ENCODE measurements at places on chromosomes 1 and 21.

- H3K36me3 ChIP-seq: no peaks in the 10 kb centered on the region
- DNase-seq: no peak
- no peak overlapping the region for H3K4me3 ChIP-seq
- H3K27ac ChIP-seq: no peak overlapping the region
Observed at GRCh38 chr1:34695580-34695979, 59.3 kb upstream of the GJB5 start.

DNA sequence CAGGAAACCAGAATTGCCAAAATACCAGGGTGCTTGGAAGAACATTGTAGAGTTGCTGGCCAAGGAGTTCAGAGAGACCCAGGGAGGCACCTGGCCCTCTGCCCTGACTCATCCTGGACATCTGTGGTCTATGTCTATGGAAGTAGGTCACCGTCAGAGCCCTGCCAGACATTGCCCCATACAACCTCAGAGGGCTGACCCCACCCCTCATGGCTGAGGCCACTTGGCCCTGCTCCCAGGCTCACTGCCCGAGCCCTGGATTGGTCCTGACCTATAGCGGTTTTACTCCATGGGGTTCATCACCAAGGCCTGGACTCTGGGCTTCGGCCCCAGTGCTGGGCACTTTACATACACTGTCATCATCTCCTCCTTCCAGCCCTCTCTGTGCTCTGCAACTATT lies 233.1 kb downstream of the PTPRU start:
- no peak overlapping the region for H3K27ac ChIP-seq
- no peak for DNase-seq
- no peak overlapping the region for H3K4me3 ChIP-seq
- H3K4me1 ChIP-seq: no peaks in the 10 kb centered on the region

DNA sequence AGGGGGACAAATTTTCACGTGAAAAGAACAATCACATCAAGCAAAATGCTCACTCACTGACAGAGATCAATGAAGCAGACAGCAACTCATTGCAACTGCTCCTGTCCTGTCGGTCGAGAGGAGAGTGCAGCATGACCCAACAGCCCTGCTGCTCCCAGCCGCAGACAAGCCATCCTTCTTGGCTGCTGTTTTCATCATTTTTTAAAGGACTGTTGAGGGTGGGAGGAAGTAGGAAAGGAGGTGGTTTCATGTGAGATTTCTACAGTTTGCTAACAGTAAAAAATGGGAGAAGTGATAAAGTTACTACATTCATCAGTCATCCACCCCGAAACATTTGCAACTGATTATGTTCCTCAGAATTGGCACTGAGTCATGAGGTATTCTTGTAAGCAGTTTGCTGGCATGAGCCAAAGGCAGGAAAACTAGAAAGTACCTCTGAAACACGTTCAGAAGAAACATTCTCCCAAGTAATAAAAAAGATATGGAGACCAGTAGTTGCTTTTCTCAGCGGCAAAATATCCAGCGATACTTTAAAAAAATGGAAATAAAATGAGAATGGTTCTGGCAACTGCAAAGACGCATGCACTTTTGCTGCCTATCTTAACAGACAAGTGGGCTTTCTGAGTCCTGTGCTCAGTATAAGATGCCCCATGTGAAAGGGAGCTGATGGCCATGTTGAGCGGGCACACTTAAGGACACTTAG lies 72.0 kb upstream of the CLDN14 start:
- H3K4me3 ChIP-seq: no peak overlapping the region
- peaks cover 20% of the 10 kb centered on the region for H3K27me3 ChIP-seq
- H3K27ac ChIP-seq: no peak overlapping the region
- DNase-seq: no peak
- no peaks in the 10 kb centered on the region for H3K4me1 ChIP-seq

GRCh38 chr1:56439610-56440264 lies 139.6 kb downstream of the PLPP3 start:
- DNase-seq: no peak
- no peaks in the 10 kb centered on the region for H3K4me1 ChIP-seq
- H3K27ac ChIP-seq: no peak overlapping the region
- peaks cover 4% of the 10 kb centered on the region for H3K27me3 ChIP-seq
- H3K36me3 ChIP-seq: no peaks in the 10 kb centered on the region

DNA sequence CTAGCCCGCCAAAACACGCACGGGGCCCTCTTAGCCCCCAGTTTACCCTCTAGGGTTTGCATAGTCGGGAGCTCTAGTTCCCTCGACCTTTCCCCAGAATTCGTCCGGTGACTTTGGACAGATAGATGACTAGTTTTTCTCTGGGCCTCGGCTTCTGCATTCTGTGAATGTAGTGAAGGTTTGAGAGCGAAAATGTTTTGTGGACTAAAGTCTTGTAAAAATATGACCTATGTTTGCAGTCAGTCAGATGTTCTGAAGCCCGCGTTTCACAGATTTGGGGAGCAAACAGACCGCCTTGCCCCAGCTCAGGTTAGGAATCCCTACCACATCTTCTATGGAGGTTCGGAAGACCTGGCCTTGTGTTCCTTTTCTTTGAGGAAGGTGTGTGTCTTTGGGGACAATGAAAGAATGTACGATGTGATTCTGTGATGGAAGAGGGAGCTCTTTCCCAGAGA lies 401 bp downstream of the UQCRH start:
- H3K4me3 ChIP-seq: peak overlapping the region; percentile 76
- no peak for DNase-seq
- H3K27me3 ChIP-seq: no peaks in the 10 kb centered on the region
- peaks cover 49% of the 10 kb centered on the region for H3K36me3 ChIP-seq
- peak overlapping the region; percentile 96 for H3K27ac ChIP-seq

DNA sequence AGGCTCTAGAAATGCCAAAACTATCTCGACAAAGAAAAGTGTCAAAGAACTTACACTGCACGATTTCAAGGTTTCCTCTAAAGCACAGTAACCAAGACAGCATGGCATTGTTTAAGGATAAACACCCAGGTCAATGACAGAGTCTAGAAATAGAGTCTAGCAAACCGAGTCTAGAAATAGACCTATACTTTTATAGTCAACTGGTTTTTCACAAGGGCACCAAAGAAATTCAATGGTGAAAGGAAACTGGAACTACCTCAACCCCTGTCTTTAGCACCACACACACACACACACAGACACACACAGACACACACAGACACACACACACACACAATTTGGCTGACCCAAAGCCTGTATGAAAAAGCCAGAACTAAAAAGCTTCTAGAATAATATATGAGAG lies 67.1 kb upstream of the PGBD5 start:
- no peak overlapping the region for H3K4me3 ChIP-seq
- no peak overlapping the region for H3K27ac ChIP-seq
- H3K27me3 ChIP-seq: peaks cover 11% of the 10 kb centered on the region
- no peak for DNase-seq
- no peaks in the 10 kb centered on the region for H3K4me1 ChIP-seq
- H3K36me3 ChIP-seq: no peaks in the 10 kb centered on the region

DNA sequence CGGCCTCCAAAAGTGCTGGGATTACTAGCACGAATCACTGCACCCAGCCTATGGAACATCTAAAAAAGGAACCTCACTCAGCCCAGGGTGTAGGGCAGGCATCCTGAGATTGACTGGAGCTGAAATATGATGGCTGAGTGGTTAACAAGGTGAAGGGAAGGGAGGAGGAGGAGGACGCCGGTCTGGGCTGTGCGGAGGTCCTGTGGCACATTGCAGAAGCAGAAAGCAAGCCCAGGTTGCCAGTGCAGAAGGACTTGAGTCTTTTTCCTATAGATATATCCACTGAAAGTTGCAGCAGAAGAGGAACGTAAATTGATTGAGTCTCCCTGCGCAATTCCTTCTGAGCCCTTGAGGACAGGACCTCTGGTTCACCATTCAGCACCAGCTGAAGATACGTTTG lies 1.5 kb upstream of the KIF17 start:
- no peak overlapping the region for H3K4me3 ChIP-seq
- no peak for DNase-seq
- H3K27ac ChIP-seq: no peak overlapping the region
- peaks cover 55% of the 10 kb centered on the region for H3K4me1 ChIP-seq

DNA sequence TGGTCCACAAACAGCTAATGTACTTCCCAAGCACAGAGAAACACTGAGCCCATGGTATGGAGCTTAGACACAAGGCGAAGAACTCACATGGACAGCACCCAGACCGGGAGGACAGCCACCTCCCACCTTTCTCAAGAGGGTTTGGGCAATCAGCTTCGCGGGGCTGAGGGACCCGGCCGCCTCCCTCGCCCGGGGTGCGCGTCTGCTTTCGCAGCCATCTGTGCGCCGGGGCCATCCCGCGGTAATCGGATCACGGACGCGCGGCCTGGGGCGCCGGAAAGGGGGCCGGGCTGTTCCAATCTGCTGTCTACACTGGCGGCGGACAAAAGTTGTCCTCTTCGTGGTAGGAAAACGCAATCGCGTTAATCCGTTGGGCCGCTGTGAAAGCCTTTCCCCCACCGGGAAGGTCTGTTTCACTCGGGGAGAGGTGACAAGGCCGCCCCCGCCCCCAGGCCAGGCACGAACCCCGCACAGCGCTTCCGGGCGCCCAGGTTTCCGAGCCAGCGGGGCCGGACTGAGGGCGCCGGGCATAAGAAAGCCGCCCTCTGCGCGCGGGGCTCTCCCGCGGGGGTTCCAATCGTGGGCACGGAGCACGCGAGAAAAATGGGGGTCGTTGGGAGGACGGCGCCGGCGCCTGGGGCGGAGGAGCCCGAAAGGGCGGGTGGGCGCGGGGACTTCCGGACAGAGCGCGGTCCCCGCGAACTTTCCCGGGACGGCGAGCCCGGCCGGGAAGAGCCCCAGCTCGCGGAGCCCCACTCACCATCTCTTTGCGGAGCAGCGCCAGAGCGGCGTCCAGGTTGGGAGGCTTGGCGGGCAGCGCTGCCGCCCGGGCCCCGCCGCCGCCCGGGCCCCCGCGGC lies 664 bp downstream of the FAM89A start:
- peak overlapping the region; percentile 72 for H3K27ac ChIP-seq
- peaks cover 9% of the 10 kb centered on the region for H3K36me3 ChIP-seq
- H3K4me3 ChIP-seq: peak overlapping the region; percentile 75
- peaks cover 44% of the 10 kb centered on the region for H3K4me1 ChIP-seq

GRCh38 chr1:18949686-18950400 lies 6.6 kb downstream of the IFFO2 start:
- DNase-seq: peak; percentile 51
- no peak overlapping the region for H3K27ac ChIP-seq
- H3K4me1 ChIP-seq: no peaks in the 10 kb centered on the region
- peaks cover 49% of the 10 kb centered on the region for H3K27me3 ChIP-seq

GRCh38 chr1:152461544-152461943 lies 47.5 kb upstream of the CRNN start:
- H3K4me3 ChIP-seq: no peak overlapping the region
- H3K27ac ChIP-seq: no peak overlapping the region
- H3K36me3 ChIP-seq: no peaks in the 10 kb centered on the region
- peak; percentile 68 for DNase-seq

- DNase-seq: no peak
- H3K4me1 ChIP-seq: no peaks in the 10 kb centered on the region
- no peak overlapping the region for H3K4me3 ChIP-seq
- no peaks in the 10 kb centered on the region for H3K36me3 ChIP-seq
- H3K27ac ChIP-seq: no peak overlapping the region
Observed at GRCh38 chr1:72936151-72936740, 653.9 kb upstream of the NEGR1 start.

DNA sequence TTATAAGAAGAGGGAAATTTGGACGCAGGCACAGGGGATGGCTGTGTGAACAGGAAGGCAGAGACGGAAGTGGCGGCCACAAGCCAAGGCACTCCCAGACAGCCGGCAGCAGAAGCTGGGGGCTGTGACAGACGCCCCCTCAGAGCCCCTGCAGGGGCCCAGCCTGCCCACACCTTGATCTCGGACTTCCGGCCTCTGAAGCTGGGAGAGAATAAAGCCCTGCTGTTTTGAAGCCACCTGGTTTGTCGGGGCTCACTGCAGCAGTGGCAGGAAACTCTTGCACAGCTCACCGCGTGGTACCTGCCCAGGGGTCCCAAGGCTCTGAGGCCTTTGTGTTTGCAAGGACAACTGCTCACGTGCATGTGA lies 13.7 kb downstream of the MEGF6 start:
- peaks cover 57% of the 10 kb centered on the region for H3K4me1 ChIP-seq
- H3K4me3 ChIP-seq: no peak overlapping the region
- H3K27me3 ChIP-seq: peaks cover 83% of the 10 kb centered on the region
- H3K36me3 ChIP-seq: no peaks in the 10 kb centered on the region

GRCh38 chr1:169025412-169025811 lies 81.1 kb upstream of the ATP1B1 start:
- H3K27me3 ChIP-seq: 0 out of 3 replicates have a peak, but pooled peaks cover 2% of the 10 kb centered on the region
- no peak overlapping the region for H3K4me3 ChIP-seq
- H3K4me1 ChIP-seq: no peaks in the 10 kb centered on the region
- H3K36me3 ChIP-seq: no peaks in the 10 kb centered on the region
- DNase-seq: no peak

DNA sequence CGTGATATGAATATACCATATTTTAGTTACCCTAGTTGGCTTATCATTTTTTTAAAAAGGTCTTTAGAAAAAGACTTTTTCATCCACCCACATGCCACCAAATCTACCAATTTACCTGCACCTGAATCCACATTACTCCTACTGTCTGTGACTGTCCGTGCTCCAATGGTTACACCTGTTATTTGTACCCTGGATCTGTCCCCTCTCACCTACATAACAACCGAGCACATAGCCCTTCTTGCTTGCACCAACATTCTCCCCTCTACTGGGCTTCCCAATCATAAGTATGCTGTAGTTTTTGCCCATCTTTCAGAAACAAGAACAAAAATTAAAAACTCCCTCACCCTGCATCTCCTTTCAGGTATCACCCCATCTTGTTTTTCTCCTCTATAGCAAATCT lies 17.6 kb downstream of the SOD1 start:
- peaks cover under 1% of the 10 kb centered on the region for H3K4me1 ChIP-seq
- no peak overlapping the region for H3K27ac ChIP-seq
- no peak overlapping the region for H3K4me3 ChIP-seq
- peaks cover 77% of the 10 kb centered on the region for H3K36me3 ChIP-seq

- no peak overlapping the region for H3K4me3 ChIP-seq
- DNase-seq: no peak
- no peak overlapping the region for H3K27ac ChIP-seq
- H3K27me3 ChIP-seq: no peaks in the 10 kb centered on the region
Observed at GRCh38 chr1:24776821-24777220, 31.6 kb downstream of the CLIC4 start.

GRCh38 chr1:73516451-73516850 lies 681.5 kb downstream of the LRRIQ3 start:
- H3K4me1 ChIP-seq: no peaks in the 10 kb centered on the region
- DNase-seq: no peak
- H3K4me3 ChIP-seq: no peak overlapping the region
- no peaks in the 10 kb centered on the region for H3K36me3 ChIP-seq
- no peak overlapping the region for H3K27ac ChIP-seq

GRCh38 chr1:11501491-11501897 lies 22.5 kb downstream of the DISP3 start:
- H3K4me1 ChIP-seq: peaks cover 10% of the 10 kb centered on the region
- peak; percentile 23 for DNase-seq
- H3K36me3 ChIP-seq: no peaks in the 10 kb centered on the region
- no peak overlapping the region for H3K4me3 ChIP-seq
- peaks cover 32% of the 10 kb centered on the region for H3K27me3 ChIP-seq

DNA sequence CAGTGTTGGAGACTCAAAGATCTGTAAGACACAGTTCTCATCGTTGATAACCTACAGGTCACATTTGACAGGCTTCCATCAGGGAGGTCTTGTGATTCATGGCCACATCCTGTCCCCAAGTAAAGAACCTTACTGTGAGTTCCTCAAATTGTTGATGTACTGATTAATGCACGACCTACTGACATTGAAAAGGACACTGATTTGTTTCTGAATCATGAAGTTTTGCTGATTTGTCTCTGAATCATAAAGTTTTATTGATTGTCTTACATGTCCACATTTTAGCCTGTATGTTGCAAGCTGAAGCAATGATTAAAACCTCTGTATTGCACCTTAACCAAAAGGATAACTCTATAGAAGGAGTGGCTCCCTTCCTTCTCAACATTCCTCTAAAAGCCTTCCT lies 476.3 kb upstream of the RUNX1 start:
- peaks cover 16% of the 10 kb centered on the region for H3K4me1 ChIP-seq
- no peaks in the 10 kb centered on the region for H3K36me3 ChIP-seq
- no peak overlapping the region for H3K27ac ChIP-seq
- no peak overlapping the region for H3K4me3 ChIP-seq
